Esophagus squamous epithelium (tissue), 5 donors: ENCODE measurements at places on chromosomes 1 and 21. TPM values are rescaled to one million over a fixed set of nuclear protein-coding genes. Genes with fewer than 3 reads are reported as not detected.

GRCh38 chr1:79124756-79125155 lies 118.2 kb upstream of the ADGRL4 start:
- H3K36me3 ChIP-seq, result no peaks in the 10 kb centered on the region
- no peak overlapping the region for H3K4me3 ChIP-seq
- no peak for DNase-seq
- no peaks in the 10 kb centered on the region for H3K4me1 ChIP-seq
- no peaks in the 10 kb centered on the region for H3K27me3 ChIP-seq

- no peak for DNase-seq
- no peak overlapping the region for H3K4me3 ChIP-seq
- no peaks in the 10 kb centered on the region for H3K4me1 ChIP-seq
- H3K27ac ChIP-seq, result no peak overlapping the region
Measured at GRCh38 chr1:244096691-244097090, 45.6 kb downstream of the ZBTB18 start.

COL24A1 gene
- total RNA-seq, result not detected

DNA sequence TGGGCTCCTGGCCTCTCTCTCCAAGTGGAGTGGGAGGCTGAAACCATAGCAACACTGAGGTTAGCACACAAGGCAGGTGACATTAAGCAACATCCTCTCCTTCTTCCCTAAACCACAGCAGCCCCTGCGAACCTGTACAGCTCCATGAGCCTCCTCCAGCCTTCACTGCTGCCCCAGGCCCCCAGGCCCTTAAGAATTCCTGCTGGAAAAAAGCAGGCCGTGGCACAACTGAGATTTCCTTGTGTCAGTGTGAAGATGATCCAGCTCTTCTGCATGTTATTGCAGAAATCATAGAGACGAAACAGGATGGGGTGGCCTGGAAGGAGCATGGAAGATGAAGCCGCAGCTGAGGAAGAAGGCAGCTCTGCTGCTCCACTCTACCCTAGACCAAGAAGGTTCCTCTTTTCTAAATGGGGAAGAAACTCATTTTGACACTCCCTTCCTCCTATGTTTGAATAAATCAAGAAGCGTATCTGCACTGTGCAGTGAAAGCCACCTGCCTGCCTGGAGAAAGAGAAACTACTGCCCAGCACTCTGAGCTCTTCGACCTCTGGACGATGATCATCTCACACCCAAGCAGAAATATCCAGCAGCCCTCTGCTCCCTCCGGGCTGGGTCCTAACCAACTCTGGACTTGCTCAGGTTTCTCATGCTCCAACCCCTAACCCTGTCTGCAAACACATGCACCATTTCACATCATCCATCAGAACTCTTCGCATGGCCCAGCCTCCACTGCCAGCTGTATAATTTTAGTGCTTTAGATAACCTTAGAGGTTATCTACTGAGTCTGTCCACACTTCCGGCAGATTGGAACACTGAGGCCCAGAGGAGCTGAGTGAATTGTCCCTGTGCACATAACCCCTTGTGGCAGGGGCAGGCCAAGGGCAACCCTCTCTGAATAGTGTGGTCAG lies 20.7 kb downstream of the SH3BP5L start:
- no peaks in the 10 kb centered on the region for H3K36me3 ChIP-seq
- H3K4me1 ChIP-seq, result no peaks in the 10 kb centered on the region
- H3K27ac ChIP-seq, result peak overlapping the region; percentile 41
- DNase-seq, result no peak
- H3K4me3 ChIP-seq, result no peak overlapping the region
- no peaks in the 10 kb centered on the region for H3K27me3 ChIP-seq

GRCh38 chr1:174112489-174113162 lies 46.7 kb upstream of the RABGAP1L start:
- H3K36me3 ChIP-seq, result no peaks in the 10 kb centered on the region
- H3K4me3 ChIP-seq, result no peak overlapping the region
- no peak overlapping the region for H3K27ac ChIP-seq
- no peaks in the 10 kb centered on the region for H3K27me3 ChIP-seq
- DNase-seq, result no peak
- H3K4me1 ChIP-seq, result no peaks in the 10 kb centered on the region

NPHS2 gene
- not detected for total RNA-seq

- H3K36me3 ChIP-seq, result no peaks in the 10 kb centered on the region
- H3K27me3 ChIP-seq, result no peaks in the 10 kb centered on the region
- peaks cover 12% of the 10 kb centered on the region for H3K4me1 ChIP-seq
Measured at GRCh38 chr1:13586001-13586400, 2.4 kb downstream of the PDPN start.

TNFRSF8 gene
- total RNA-seq, result 1.2 TPM

- no peak for DNase-seq
- H3K27me3 ChIP-seq, result no peaks in the 10 kb centered on the region
- H3K4me1 ChIP-seq, result peaks cover 2% of the 10 kb centered on the region
- no peaks in the 10 kb centered on the region for H3K36me3 ChIP-seq
- no peak overlapping the region for H3K27ac ChIP-seq
Measured at GRCh38 chr1:167126317-167126716, 32.4 kb downstream of the STYXL2 start.

FNBP1L gene
- 8.3 TPM for total RNA-seq

DNA sequence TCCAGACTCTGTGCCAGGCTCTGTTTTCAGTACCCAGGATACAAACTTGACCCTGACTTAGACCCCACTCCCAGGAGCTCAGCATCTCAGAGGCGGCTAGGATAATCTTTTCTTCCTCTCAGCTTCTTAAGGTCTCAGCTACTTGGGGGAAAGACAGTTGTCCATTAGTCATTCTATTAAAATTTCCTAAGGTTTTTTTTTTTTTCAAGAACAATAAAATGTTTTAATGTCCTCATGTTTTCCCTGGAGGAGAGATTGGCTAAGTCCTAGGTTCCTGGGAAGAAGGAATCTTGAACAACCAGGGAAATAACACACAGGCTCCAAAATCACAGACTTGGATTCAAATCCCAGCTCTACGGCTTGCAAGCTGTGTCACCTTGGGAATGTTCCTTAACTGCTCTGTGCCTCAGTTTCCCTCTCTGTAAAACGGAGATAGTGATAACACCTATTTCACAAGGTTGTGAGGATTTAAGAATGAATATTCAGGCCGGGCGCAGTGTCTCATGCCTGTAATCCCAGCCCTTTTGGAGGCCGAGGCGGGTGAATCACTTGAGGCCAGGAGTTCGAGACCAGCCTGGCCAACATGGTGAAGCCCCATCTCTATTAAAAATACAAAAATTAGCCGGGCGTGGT lies 33.0 kb downstream of the CDK18 start:
- no peak for DNase-seq
- H3K4me3 ChIP-seq, result no peak overlapping the region
- no peaks in the 10 kb centered on the region for H3K4me1 ChIP-seq
- no peaks in the 10 kb centered on the region for H3K27me3 ChIP-seq
- no peak overlapping the region for H3K27ac ChIP-seq

SELE gene
- 2.6 TPM for total RNA-seq

DNA sequence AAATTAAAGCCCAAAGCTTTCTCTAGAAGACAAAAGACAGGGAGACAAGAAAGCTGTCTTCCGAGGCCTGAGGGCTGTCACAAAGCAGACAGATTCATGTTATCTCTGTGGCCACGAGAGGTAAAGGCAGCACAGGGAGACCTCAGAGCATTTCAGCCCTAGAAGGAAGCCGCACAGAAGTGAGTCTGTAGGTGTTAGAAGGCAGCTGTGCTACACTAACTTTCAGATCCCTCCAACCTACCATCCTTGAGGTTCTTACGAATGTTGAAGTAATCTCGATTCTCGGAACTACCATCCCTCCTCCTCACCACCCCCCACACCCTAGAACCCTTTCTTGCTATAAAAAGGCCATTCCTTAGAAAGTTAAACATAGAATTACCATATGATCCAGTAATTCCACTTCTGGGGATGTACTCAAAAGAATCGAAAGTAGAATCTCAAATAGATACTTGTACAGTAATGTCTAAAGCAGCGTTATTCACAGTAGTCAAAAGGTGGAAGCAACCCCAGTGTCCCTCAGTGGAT lies 21.5 kb upstream of the LYST start:
- H3K27ac ChIP-seq, result no peak overlapping the region
- H3K36me3 ChIP-seq, result no peaks in the 10 kb centered on the region
- no peak for DNase-seq
- no peak overlapping the region for H3K4me3 ChIP-seq

DNA sequence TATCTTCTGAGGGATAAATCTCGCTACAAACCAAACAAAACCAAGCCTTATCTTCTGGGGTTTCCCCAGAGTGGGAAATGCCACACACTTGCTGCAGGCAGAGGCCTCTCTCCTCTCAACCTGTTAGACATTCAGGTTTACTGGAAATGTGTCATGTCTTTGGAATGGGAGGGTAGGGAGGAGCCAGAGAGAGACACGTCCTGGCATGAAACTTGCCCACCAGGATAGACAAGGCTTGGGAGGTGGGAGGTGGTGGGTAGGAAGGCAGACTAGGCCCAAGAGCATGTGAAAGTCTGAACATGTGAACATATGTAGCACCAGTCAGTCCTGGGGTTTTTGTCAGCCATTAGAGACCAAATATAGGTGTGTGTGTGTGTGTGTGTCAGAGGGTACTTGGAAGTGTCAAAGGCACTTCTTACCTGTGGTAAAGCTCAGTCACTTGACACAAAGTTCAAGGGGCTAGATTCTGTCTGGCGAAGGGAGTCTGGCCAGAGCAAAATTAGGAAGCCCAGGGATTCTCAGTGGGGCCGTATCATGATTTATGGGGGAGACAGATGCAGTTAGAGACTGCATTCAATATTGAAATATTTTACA lies 32.4 kb upstream of the PIGC start:
- H3K27ac ChIP-seq, result no peak overlapping the region
- no peaks in the 10 kb centered on the region for H3K36me3 ChIP-seq
- no peaks in the 10 kb centered on the region for H3K27me3 ChIP-seq
- no peak for DNase-seq

DNA sequence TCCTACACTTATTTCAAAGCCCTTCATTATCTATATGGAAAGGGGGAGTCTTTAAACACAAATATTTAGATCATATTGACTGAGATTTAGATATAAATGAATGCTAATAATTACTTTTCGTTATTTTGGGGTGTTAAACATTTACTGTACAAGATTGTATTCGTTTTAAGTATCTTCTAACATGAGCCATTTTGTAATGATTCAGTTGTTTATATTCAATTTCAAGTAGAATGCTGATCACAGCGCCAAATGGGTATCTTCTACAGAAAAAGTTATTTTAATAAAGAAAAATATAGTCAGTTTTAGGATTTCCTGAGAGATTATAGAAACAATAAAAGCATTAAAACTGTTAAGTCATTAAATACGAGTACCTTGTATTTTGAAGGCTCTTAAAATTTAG lies 104.5 kb upstream of the HNRNPU start:
- H3K4me1 ChIP-seq, result peaks cover 9% of the 10 kb centered on the region
- DNase-seq, result no peak
- no peaks in the 10 kb centered on the region for H3K36me3 ChIP-seq
- peak overlapping the region; percentile 99 for H3K27ac ChIP-seq
- no peaks in the 10 kb centered on the region for H3K27me3 ChIP-seq
- H3K4me3 ChIP-seq, result peak overlapping the region; percentile 70
